ENCODE measurements at places on chromosomes 6 and 20.

DNA sequence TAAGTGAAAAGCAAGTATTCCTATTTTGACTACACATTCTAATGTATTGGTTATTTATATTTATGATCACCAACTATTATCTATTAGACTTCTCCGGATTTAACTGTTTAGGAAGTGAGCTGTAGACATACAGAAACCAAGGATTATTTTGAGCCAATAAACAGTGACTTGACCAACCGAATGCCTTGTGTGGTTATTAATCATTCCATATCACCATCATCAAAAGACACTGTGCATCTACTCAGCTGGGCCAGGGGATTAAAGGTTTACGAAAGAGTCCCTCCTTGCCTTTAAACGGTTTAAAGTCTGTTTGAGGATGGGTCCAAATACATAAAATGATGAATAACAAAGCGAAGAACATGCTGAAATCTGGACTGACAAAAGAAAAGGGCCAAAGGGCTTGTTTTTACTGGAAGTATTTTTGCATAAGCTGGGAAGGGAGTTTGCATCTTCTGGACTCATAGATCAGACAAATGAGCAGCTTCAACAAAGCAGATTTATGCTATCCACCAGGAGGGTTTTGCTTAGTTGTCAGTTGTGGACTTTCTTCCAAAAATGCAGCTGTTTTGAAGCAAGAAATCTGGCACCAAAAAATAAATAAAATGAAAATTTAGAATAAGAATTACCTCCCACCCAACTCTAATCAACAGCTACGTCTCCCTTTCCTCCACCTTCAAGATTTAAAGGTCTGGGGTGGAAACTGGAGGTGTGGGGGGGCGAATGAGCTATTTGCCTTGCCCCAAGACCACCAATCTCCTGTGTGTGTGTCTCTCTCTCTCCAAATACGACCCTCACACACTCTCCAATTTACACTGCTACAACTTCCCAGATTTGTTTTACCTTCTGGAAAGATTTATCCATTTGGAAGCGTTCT is 33.6 kb upstream of the ID4 start:
- DNase-seq, result no peak

- no peak for DNase-seq
Observed at GRCh38 chr6:48826901-48827701, 636.0 kb downstream of the MMUT start.

GRCh38 chr6:12603673-12604049 is 112.9 kb upstream of the PHACTR1 start:
- no peak for DNase-seq

GRCh38 chr6:36613200-36613995 is 19.2 kb downstream of the SRSF3 start:
- no peak for DNase-seq

DNA sequence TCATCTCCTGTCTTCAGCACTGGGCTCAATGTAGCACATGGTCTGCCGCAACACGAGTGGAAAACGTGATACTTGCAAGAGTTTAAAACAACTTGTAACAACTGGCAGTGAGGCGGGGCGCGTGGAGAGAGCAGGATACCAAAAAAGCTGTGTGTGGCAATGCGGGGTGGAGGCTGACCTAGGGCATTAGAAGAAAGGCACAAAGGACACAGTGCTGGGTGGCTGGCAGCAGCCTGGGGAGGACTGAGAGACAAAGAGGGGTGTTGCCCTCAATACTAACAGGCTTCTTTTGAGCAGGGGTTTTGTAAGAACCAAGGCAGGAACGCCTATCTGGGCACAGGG is 1.5 kb upstream of the GFOD1 start:
- DNase-seq, result no peak

GRCh38 chr6:149031201-149031858 is 284.5 kb downstream of the UST start:
- DNase-seq, result no peak

- no peak for DNase-seq
Observed at GRCh38 chr6:27890445-27891319, 21.5 kb downstream of the OR2B2 start.

- no peak for DNase-seq
Observed at GRCh38 chr20:57395111-57395966, 4.1 kb downstream of the RBM38 start.

GRCh38 chr6:13711324-13711732 is 307 bp downstream of the RANBP9 start:
- peak; percentile 48 for DNase-seq

DNA sequence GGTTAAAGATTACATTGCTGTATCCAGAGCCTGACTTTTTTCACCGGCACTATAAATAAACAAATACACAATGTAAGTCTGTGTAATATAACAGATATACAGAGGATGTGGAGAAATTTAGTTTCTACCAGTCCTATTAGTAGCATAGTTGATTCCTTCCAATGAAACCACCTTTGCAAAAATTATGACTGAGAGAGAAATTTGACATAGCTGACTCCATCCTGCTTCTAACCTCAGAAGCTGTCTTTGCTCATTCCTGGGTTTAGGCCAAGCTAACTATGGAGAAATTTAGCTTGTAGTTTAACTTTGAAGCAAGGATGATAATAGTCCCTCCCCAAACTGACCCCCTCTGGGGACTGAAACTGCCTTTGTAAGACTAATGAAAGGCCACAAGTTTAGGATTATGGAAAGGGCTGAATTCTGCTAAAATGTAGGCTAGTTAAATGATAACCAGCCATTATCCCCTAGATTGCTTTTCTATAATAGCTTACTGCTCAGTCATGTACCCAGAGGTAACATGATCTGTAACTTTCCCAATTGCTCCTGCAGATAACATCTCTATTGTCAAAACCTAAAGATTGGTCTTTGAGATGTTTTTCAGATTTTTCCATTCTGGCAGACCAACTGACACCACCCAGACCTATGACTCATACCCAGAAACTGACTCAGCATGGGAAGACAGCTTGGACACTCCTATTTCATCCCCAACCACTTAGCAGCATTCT is 172.8 kb upstream of the ARG1 start:
- DNase-seq, result no peak

DNA sequence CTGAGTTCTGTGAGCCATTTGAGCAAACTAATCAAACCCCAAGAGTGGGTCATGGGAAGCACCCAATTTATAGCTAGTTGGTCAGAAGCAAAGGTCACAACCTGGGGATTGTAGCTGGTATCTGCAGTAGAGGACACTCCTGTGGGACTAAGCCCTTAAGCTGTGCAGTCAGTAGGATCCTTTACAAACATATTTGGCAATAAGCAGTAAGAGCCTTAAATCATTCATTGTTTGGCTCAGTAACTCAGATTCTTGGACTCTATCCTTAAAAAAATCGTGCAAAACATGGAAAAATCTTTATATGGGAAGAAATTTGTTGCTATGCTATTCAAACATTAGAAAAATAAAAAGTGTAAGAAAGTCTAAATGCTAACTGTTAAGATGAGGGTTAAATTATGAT is 29.9 kb downstream of the FRK start:
- no peak for DNase-seq

DNA sequence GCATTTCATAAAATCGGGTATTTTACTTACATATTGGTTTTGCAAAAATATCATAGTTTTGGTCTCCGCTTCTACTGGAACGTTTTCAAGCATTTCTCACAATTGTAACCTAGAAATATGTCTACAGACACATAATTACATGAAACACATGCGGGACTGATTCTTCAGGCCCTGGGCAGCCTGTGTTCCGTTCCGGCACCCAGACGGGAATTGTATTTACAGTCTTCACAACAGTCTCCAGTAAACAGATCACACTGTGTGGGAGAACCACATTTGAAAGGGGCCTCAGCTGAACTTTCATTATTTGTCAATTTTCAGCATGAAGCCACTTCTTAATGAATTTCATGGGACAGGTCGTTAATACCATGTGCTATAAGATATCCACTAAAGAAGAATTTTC is 196.9 kb downstream of the DST start:
- no peak for DNase-seq

GRCh38 chr20:3105256-3106137 is 21.0 kb upstream of the AVP start:
- no peak for DNase-seq

- DNase-seq, result no peak
Observed at GRCh38 chr6:121522771-121523386, 87.4 kb downstream of the GJA1 start.

Measured in stimulated activated CD8-positive, alpha-beta memory T cell treated with anti-CD3 and anti-CD28 coated beads, Interleukin-7, amount 100 ng/mL, for 1 hour (primary cell).